ENCODE measurements at places on chromosomes 3 and 15.

GRCh38 chr3:50609071-50609762, 2.4 kb downstream of the CISH start:
- no peak for DNase-seq

DNA sequence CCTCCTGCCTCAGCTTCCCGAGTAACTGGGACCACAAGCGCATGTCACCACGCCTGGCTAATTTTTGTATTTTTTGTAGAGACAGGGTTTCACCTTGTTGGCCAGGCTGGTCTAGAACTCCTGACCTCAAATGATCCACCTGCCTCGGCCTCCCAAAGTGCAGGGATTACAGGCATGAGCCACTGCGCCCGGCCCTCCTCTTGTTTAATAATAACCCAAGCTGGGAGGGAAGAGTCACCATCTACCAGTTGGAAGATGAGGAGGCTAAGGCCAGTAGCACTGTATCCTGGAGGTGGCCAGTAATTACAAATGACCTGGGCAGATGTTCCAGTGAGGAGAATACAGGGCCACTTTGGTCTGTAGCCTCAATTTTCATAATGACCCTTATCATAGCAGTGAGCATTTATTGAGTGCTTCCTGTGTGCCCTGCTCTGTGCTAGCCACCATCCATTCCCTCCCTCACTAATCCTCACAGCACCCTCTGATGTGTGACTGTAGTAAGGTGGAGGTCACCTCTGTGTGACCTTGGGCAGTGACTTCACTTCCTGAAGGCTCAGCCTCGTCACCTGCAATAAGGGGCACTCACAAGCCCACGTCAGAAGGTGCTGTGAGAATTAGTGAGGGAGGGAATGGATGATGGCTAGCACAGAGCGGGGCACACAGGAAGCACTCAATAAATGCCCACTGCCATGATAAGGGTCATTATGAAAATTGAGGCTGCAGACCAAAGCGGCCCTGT, 64.2 kb downstream of the ABTB1 start:
- no peak for DNase-seq

GRCh38 chr3:51675201-51675611, 4.2 kb downstream of the TEX264 start:
- DNase-seq: no peak

DNA sequence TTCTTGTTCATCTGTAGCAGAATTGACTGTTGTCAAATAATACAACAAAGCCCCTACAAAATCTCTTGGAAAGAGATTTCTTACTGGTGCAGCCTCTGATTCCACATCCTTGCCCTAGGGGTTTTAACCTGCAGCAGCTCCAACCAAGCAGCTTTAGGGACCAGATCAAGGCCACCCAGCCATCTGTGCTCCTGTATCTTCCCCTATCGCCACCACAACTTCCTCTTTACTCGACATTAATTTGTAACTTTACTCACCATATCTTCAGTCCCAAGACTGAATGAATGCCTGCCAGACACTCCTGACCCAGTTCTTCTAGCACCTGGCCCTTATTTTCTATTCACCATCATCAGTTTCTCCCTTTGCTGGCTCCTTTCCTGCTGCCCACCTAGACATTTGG, 156.6 kb upstream of the IL12A start:
- DNase-seq: no peak

DNA sequence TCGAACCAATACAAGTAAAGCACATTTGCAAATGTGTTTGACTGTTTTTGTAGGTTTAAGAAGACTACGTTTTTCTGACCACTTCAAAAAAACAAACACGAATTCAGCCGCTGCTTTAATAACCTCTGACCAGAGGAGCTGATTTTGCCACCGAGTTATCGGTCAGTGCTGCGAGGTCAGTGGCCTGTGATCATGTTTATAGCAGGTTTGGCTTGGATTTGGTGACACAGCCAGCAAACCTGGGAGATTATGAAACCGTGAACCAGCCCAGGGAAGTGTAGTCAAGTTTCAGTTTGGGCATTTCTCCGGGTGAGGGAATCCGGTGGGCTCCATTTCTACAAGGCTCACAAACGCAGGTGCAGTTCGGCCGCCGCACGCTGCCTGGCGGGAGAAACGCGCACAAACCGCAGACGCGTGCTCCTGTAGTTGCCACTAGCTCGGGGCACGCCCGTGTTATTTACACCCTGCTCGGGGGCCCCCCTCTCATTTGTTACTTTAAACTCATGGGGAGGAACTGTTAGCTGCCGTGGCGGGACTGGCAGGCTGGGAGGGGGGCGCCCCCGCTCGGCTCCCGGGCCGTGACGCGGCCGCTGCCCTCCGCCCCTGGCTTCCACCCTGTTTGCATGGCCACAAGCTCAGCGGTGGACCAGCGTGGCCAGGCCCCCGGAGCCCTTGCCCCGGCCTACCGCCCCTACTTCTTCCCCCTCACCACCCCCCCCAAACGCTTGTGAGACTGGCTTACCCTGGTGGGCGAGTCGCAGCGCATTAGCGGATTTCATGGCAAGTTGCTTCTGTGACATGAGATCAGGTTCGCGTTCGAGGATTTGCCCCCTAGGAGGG, 13.6 kb upstream of the ONECUT1 start:
- DNase-seq: no peak

GRCh38 chr3:155362808-155363689, 69.6 kb upstream of the STRIT1 start:
- no peak for DNase-seq

GRCh38 chr15:95698951-95699350, 631.5 kb upstream of the NR2F2 start:
- DNase-seq: no peak

DNA sequence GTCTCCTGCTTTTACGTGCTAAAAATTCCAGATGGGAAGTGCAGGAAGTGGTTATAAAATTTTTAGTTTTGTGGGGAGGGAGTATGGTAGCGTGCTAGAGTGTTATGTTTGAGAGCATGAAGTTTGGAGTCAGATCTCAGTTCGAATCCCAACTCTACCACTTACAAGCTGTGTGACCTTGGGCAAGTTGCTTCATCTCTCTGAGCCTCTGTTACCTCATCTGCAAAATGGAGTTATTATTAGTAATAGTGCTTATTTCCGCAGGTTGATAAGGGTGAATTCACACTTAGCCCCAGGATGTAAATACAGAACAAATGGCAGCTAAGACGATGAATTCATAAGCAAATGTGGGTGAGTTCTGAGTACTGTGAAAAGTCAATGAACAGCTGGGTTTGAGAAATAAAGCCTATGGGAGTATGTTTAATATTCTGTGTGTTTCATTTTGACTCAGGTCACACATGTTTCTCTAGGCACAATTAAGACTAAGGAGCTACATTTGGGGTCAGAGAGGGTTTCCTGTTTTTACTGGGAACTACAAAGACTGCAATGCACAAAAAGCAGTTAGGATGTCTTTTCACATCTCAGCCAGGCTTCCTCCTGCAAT, 73.1 kb upstream of the FEZF2 start:
- no peak for DNase-seq

GRCh38 chr15:39852250-39852649, 67.8 kb downstream of the GPR176 start:
- no peak for DNase-seq

DNA sequence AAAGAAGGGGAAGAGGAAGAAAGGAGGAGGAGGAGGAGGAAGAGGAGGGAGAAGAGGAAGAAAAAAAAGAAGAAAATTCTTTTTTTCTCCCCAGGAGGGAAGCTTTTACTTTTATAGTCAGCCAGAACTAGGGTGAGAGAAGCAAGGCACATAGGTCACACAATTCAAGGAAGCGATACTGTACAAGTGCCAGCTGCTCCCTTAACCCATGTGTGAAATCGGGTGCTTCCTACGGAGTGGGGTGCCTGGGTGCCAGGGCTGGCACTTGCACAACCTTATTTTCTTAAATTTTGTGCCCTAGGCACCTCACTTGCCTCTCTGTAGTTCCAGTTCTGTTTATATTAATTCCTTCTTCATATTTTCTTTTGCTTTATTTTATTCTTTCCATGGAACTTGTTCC, 150.4 kb downstream of the LIPC start:
- no peak for DNase-seq

DNA sequence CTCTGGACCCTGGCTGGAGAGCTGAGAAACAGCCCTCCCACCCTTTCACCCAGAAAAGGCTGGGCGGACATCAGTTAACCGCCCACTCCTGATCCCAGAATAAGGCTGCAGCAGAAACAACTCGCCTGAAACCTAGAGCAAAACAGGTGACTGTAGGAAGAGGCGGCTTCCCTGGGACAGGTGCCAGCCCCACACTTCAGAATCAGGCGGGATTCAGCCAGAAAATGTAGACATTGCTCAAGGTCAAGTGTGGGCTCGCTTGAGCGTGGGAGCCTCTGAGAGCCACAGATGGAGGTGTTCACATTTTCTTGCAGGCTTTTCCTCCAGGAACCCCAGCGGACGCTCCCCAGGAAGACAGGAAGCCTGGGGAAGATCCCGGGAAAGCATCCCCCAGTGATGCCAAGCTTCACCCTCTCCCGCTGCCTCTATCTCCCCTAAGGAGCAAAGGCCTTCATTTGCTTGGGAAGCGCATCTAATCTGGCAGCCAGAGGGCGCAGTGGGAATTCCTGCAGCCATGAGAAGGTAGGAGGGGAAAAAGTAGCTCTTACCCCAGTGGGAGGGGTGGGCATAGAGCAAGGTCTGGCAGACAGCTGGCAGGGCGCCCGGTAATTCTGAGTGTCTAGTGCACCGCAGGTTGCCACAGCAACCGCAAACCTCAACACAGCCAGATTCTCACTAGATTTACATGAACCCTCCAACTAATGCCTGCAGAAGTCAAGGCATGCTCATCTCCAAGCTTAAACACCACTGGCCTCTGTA, 77.7 kb downstream of the OCA2 start:
- peak; percentile 64 for DNase-seq

DNA sequence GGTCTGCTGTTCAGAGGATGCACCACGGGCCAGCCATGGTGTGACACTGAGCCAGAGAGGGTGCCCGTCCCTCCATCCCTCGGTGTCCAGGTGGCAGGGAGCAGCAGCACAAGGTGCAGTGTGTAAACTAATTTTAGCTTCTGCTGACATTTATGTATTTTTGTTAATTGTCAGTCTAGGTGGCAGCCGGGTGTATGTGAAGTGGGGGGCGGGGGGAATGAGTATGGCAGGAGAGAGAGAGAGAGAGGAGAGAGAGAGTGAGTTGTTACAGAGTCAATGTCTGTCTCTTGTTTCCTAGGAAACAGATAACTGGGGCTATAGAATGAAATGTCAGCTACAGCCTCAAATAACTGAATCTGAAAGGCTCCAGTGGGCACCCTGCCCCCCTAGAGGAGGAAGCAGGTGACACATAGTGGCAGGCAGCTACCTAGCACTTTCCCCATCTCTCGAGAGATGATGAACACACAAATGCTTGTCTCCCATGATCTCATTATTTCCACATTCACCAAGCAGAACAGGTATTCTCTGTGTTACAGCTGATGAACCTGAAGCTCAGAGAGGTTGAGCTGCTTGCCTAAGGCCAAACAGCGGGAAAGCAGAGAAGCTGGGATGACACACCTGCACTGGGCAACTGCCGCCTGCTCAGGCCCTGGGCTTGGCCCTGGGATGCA, 24.7 kb downstream of the RASGRF1 start:
- DNase-seq: no peak

DNA sequence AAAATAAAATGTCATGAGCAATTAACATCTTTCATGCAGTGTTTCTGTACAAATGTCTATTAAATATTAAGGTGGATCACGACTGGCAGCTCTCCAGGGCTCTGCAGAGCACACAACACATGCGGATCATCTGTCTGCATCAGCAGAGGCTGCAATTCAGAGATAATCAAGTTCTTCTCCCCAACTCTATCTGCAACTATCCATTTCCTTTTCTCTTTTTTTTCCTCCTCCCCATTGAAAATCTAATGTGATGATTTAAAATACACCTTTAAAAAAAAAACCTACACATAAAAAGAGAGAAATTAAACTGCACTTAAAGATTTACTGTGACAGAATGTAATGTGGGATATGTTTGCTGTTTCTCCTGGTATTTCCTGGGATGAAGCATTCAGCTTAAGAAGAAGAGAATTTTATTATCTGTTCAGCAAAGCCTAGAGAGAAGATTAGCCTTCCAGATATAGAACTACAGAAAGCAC, 352.6 kb upstream of the CCDC54 start:
- DNase-seq: no peak

GRCh38 chr15:60116456-60117089, 112.5 kb downstream of the FOXB1 start:
- peak; percentile 18 for DNase-seq

DNA sequence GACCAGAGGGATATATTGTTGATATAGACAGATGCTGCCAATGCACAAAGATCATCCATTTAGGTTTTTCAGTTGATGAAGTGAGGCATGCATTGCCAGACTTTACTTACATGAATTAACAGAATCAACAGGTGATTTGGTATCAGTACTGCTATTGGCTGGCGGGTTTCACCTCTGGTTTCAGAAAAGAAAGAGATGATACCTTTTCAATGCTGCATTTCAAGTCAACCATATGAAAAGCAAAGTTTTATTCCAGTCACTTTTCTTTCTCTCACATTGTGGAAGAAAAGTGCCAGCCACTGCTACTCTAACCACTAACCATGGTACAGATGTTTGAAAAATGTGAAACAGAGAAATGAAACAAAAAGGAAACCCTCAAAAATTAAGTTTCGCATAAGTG, 289.1 kb downstream of the TIGIT start:
- DNase-seq: no peak

GRCh38 chr3:19866751-19867347, 67.2 kb downstream of the EFHB start:
- peak; percentile 55 for DNase-seq

All from NCI-H510A treated with DMSO at 0.1 percent for 48 hours (cell line).